ENCODE measurements at places on chromosomes 1 and 21. TPM values are rescaled to one million over a fixed set of nuclear protein-coding genes. Genes with fewer than 3 reads are reported as not detected.

ACBD3 gene
- total RNA-seq: 34.3 TPM

LRRC8D gene
- 7.6 TPM for total RNA-seq

CLIC4 gene
- total RNA-seq: 58.1 TPM

CSTB gene
- total RNA-seq: 11.9 TPM

NBPF8 gene
- total RNA-seq: 23.1 TPM

APH1A gene
- 56.6 TPM for total RNA-seq

NPHS2 gene
- total RNA-seq: not detected

TMEM125 gene
- total RNA-seq: 45.8 TPM

IFI44L gene
- 3.9 TPM for total RNA-seq

DNA sequence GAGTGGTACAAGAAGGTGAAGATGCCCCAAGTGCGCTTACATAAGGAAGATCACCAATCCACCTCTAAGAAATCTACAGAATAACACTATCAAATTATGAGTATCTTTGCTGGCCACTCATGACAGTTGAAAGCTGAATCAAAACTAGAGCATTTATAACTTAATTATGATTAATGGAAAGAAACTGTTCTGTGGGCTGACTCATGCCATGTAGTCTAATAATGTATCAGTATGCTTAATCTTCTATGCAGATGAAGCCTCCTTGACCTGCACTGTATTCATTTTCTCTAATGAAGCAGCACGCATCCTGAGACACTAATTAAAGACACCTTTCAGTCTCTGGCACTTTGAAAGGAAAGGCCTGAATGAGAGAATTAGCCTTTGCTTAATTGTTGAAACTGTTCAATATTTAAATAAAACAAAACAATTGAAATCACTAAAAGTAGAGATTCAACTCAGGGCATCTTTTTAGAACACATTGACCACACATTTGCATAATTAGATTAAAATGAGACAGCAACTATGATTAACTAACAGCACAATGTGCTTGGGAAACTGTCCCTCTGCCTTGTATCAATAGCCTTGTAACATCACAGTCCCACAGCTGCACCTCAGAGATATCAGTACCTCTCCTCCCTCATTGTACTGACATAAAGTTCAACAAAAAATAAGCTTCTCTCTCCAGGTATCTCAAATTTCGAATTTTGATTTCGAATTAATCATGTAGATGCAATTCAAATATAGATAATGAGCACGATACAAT is 105.6 kb downstream of the NTPCR start:
- DNase-seq: no peak
- H3K4me3 ChIP-seq: no peak overlapping the region
- no peaks in the 10 kb centered on the region for H3K4me1 ChIP-seq

DNA sequence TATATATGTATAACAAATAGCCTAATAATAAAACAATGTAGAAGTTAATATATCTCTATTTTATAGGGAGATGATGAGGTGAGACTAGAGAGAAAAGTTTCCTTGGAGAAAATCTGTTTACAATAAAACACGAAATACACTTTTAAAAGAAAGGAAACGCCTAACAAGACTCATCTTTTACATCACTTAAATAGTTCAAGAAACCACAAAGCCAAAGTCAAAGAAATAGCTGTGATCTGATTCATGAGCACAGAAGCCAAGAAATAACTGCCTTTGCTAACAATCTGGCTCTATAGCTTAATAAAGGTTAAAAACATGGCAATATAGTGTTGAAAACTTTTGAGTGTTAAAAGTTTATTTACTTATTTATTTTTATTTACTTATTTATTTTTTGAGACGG is 61.5 kb downstream of the TOR3A start:
- H3K4me1 ChIP-seq: no peaks in the 10 kb centered on the region
- H3K27ac ChIP-seq: no peak overlapping the region
- H3K4me3 ChIP-seq: no peak overlapping the region
- no peak for DNase-seq

GRCh38 chr1:78286686-78287085 is 204.1 kb upstream of the PTGFR start:
- peaks cover 9% of the 10 kb centered on the region for H3K4me1 ChIP-seq
- no peak for DNase-seq
- no peak overlapping the region for H3K4me3 ChIP-seq
- H3K36me3 ChIP-seq: no peaks in the 10 kb centered on the region

- H3K4me3 ChIP-seq: no peak overlapping the region
- no peaks in the 10 kb centered on the region for H3K27me3 ChIP-seq
- no peaks in the 10 kb centered on the region for H3K4me1 ChIP-seq
- no peak for DNase-seq
Observed at GRCh38 chr1:101683561-101683960, 313.2 kb downstream of the OLFM3 start.

DNA sequence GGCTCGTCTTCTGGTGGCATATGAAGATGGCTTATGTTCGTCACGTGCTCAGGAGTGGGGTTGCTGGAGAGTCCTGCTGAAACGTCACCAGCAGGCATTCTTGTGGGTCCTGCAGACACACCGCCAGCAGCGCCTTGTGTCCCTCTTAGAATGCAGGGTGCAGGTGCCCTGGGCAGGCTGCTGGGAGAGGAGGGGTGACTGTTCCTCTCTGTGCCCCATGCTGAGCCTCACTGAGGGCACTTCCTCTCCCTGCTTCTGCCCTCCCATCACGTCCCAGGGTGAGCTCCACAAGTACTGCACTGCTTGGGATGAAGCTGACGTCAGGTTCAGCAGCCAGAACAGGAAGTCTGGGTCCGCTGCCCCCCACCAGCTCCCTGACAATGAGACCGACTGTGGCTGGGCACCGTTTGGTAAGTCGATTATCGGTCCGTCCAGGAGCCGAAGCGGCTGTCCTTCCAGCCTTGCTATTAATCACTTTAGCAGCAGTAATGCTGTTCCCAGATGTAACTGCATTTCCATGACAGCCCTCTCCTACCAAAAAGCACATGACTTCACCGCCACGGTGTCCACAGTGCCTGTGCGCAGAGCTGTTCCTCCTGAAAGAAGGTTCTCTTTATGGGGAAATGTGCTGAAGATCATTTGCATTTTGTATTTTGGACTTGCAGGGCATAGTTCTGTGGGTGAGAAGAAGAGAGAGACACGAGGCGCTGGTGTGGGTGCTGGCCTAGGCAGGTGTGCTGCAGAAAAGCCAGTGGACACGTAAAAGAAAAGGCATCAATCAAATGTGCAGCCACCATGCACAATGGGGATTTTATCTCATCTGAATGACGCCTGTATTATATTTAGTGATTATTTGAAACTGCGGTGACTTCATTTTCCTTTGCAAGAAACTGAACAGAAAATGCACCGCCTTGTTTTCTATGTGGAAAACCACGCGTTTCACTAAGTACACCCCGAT is 21.0 kb downstream of the SLC37A1 start:
- no peak for DNase-seq
- H3K27ac ChIP-seq: no peak overlapping the region
- peaks cover 3% of the 10 kb centered on the region for H3K4me1 ChIP-seq
- no peaks in the 10 kb centered on the region for H3K36me3 ChIP-seq
- H3K27me3 ChIP-seq: no peaks in the 10 kb centered on the region

DNA sequence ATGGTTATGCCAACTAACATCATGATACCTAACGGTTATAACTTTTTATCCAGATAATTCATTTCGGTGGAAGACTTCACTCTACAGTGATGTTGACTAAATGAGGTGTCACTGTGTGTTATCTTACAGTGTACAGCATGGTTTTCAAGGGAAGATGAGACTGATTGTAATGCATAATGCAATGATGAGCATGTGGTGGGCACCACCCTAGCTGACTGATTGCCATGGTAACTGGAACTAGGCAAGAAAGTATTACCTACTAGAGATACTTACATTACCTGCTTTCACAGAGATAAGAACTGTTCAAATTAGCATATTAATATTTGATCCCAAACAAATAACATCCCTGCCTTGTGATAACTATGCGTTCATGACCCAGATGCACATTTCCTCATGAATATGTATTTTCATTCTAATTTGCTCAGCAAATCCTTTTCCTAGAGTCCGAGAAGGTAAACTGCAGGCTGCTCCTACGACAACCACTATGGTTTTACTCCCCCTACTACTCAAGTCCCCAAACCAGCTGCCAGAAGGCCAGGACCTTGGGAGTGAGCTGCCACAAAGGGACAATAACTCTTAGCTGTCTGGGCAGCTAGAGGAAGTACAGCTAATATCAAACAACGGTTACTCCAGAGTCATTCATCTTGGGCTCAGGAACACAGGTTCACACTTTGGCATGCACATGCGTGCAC is 29.2 kb downstream of the TRABD2B start:
- H3K4me3 ChIP-seq: no peak overlapping the region
- H3K4me1 ChIP-seq: peaks cover 26% of the 10 kb centered on the region
- no peaks in the 10 kb centered on the region for H3K36me3 ChIP-seq
- no peaks in the 10 kb centered on the region for H3K27me3 ChIP-seq
- no peak overlapping the region for H3K27ac ChIP-seq

DNA sequence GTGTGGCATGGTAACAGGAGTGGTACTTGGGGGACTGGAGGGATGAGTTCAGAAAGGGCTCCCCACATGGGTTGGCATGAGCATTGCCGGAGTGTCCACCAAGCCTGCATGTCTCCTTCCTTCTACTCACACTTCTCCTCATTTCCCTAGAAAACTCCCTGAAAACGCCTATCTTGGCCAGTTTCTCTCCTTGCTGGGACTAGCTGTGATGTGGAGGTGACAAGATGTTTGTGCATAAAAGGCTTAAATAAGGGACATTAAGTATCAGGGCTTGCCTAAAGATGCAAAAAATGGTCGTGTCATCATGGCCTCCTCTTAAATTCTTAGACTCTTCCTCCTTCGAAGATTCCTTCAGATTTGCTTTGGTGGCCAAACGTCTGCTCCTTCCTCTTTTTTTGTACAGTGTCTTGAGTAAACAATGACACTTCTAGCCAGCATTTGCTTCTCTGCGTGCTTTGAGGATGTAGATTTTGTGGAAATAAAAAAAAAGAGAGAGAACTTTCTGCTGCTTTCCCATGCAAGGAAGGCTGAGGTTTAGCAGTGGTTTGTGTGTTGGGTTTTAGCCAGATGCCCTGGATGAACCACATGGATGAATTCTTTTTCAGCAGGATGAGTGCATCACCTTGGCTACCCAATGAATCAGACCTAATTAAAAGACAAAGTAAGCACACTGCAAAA is 239.1 kb upstream of the IRF2BP2 start:
- no peak overlapping the region for H3K4me3 ChIP-seq
- no peaks in the 10 kb centered on the region for H3K36me3 ChIP-seq
- H3K4me1 ChIP-seq: peaks cover 15% of the 10 kb centered on the region
- H3K27me3 ChIP-seq: no peaks in the 10 kb centered on the region
- peak overlapping the region; percentile 40 for H3K27ac ChIP-seq

DNA sequence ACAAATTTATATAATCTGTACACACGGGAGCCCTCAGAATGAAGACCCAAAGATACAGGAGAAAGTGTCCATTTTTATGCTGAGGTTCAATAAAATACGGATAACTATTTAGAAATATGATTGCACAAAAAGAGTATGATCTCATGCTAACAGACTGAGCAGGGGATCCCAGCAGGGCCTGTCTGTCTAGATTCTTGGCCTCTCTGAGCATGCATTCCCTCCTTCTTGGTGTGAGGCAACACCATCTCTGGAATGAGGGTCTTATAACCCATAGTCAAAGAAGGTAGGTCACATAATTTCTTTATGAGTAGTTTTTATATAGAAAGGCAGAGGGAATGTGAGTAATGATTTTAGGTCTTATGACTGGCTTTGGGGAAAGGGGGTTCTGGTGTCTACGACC is 5.4 kb downstream of the PRMT6 start:
- H3K4me1 ChIP-seq: peaks cover 14% of the 10 kb centered on the region
- no peaks in the 10 kb centered on the region for H3K27me3 ChIP-seq
- no peaks in the 10 kb centered on the region for H3K36me3 ChIP-seq
- no peak overlapping the region for H3K27ac ChIP-seq

- no peak overlapping the region for H3K4me3 ChIP-seq
- peaks cover 17% of the 10 kb centered on the region for H3K4me1 ChIP-seq
- H3K27me3 ChIP-seq: no peaks in the 10 kb centered on the region
- no peaks in the 10 kb centered on the region for H3K36me3 ChIP-seq
- DNase-seq: no peak
Observed at GRCh38 chr1:85295006-85295431, 18.6 kb upstream of the BCL10 start.

- H3K27ac ChIP-seq: no peak overlapping the region
- H3K4me3 ChIP-seq: no peak overlapping the region
- no peak for DNase-seq
- H3K4me1 ChIP-seq: no peaks in the 10 kb centered on the region
- no peaks in the 10 kb centered on the region for H3K27me3 ChIP-seq
Observed at GRCh38 chr1:82034812-82035211, 234.1 kb downstream of the ADGRL2 start.

DNA sequence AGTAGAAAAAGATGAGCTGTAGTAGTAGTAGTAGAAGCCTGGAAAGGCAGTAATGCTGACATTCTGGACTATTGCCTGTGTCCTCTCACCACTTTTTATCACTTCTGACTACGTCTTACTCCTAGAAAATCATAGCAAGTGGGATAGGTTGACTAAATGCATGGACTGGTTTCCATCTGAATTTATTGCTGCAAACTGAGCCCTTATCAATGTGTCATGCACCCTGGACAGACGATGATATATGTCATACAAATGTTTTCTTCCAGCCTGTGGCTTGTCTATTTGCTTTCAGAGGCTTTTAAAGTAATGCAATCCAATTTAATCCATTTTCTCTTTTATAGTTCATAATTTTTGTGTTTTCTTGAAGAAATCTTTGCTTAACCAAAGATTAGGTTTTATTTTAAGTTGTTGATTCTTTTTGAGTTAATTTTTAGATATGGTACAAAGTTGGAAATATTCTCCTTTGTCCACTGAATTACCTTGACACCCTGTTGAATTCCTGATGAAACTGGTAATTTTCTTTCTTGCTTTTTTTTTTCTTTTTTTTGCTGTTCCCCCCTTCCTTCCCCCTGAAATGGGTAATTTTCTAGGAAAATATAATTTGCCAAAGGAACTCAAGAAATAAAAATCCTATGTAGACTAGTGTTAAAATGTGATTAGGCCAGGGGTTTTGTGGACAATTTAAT is 47.1 kb downstream of the PHACTR4 start:
- no peaks in the 10 kb centered on the region for H3K36me3 ChIP-seq
- H3K27me3 ChIP-seq: no peaks in the 10 kb centered on the region
- H3K4me1 ChIP-seq: peaks cover 23% of the 10 kb centered on the region
- H3K27ac ChIP-seq: no peak overlapping the region
- no peak for DNase-seq

DNA sequence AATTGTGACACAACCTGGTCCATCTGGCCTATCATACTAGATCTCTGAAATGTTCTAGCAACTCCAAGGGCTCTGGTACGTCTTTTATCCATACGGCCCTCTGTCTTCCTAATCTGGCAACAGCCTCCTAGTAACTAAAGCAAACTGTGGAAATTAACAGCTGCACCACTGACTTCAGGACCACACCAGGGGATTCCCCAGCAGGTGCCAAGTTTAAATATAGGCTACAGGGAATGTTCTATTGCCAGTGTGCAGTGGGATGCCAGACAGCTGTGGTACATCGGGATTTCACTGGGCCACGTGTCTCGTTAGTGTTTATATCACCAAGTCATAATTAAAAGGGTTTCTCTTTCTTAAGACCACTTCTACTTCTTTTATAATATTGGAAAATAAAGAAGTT is 94.3 kb downstream of the RGS2 start:
- no peaks in the 10 kb centered on the region for H3K27me3 ChIP-seq
- no peaks in the 10 kb centered on the region for H3K36me3 ChIP-seq
- no peak overlapping the region for H3K4me3 ChIP-seq
- peak; percentile 79 for DNase-seq
- H3K27ac ChIP-seq: no peak overlapping the region

- no peak overlapping the region for H3K4me3 ChIP-seq
- no peak overlapping the region for H3K27ac ChIP-seq
- H3K27me3 ChIP-seq: no peaks in the 10 kb centered on the region
- no peak for DNase-seq
- H3K36me3 ChIP-seq: no peaks in the 10 kb centered on the region
Observed at GRCh38 chr1:17867470-17867869, 112.3 kb downstream of the ACTL8 start.

GRCh38 chr1:200867018-200867811 is 5.6 kb upstream of the GPR25 start:
- no peak overlapping the region for H3K27ac ChIP-seq
- DNase-seq: no peak
- no peaks in the 10 kb centered on the region for H3K36me3 ChIP-seq
- no peak overlapping the region for H3K4me3 ChIP-seq

Data from body of pancreas (tissue), 4 donors.